T follicular helper cell (primary cell): ENCODE measurements at places on chromosomes 5 and 9.

DNA sequence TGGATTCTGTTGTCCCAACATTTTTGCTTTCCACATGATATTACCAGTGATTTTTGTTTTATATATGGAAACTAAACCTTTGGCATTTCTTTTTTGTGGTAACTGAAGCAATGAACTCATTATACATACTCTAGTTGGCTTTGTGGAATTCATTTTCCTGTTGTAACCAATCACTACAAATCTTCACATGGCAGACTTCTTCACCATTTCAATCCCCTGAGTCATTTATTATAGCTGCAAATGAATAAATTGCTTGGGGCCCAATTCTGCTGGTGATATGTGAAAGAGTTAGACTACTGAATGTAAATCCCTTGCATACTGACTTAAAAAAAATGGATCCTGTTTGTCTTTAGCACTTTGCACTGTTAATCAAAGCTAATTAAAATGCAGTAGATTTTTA, 1709.6 kb upstream of the WWC1 start:
- DNase-seq = no peak

GRCh38 chr9:24721621-24722020, 175.9 kb upstream of the IZUMO3 start:
- no peak for DNase-seq

GRCh38 chr5:109006129-109006528, 258.4 kb downstream of the FER start:
- DNase-seq = no peak

GRCh38 chr9:129610213-129610472, 10.8 kb downstream of the C9orf50 start:
- DNase-seq = no peak

DNA sequence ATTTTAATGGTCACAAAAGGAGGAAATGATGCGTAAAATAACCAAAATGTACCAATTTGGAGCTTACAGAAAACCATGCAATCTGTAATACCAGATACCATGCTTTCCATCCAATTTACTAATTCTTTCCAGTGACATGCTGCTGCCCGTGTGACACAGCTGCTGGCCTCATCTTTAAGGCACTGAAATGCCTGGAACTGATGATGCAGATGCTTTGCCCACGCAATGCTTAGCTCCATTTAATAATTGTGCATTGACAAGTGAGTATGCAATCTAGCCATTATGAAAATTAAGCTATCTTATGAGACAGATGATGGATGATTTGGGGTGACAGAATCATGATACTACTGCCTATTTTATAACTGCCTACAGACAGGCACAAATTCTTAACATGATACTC, 169.2 kb upstream of the CTNND2 start:
- DNase-seq = no peak

DNA sequence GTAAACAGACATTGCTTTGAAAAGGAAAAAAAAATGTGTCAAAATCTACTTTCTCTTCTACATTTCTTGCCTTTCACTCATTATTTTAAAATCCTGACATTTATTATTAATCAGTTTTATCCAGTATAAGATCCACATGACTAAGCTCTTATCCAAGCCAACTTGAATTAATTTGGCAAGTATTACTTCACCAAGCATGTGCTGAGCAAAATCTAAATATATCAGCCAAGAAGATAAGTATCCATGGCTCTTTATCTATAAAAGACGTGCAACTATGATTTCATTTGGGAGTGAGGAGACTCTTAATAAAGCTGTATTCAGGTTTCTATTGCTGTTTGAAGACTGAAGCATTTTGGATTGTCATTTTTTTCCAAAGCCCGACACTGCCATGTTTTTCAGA, 221.3 kb downstream of the TRIM36 start:
- DNase-seq = no peak

DNA sequence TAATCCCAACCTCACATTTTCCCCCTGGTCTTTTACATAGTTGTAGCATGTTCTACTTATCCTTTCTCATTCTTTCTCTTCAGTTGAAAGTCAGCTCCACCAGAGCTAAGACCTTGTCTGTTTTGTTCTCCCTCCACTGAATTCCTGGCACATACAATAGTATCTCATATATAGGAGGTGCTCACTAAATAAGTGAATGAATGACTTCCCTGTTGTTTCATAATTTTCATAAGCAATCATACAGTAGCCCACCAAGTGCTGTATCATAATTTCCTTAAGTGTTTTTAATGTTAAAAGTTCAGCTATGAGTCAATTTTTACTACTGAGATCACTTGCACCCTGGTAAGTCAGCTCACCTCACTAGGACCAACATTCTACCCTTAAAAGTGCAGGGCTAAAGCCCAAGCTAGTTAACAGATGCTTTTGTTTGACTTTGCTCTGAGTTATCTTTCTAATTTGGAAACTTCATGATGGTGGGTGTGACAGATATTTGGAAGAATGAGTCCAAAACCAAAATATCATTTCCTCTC, 27.6 kb downstream of the TMEM245 start:
- no peak for DNase-seq

- DNase-seq = no peak
Measured at GRCh38 chr5:68071736-68072135, 143.8 kb upstream of the PIK3R1 start.
